ENCODE measurements at places on chromosomes 2 and 18. TPM values are rescaled to one million over a fixed set of nuclear protein-coding genes. Genes with fewer than 3 reads are reported as not detected.
A peak's percentile ranks its signal among the peaks of the same experiment; 100 is the strongest.

GRCh38 chr2:138107288-138107687 lies 143.0 kb downstream of the HNMT start:
- DNase-seq: no peak

DNA sequence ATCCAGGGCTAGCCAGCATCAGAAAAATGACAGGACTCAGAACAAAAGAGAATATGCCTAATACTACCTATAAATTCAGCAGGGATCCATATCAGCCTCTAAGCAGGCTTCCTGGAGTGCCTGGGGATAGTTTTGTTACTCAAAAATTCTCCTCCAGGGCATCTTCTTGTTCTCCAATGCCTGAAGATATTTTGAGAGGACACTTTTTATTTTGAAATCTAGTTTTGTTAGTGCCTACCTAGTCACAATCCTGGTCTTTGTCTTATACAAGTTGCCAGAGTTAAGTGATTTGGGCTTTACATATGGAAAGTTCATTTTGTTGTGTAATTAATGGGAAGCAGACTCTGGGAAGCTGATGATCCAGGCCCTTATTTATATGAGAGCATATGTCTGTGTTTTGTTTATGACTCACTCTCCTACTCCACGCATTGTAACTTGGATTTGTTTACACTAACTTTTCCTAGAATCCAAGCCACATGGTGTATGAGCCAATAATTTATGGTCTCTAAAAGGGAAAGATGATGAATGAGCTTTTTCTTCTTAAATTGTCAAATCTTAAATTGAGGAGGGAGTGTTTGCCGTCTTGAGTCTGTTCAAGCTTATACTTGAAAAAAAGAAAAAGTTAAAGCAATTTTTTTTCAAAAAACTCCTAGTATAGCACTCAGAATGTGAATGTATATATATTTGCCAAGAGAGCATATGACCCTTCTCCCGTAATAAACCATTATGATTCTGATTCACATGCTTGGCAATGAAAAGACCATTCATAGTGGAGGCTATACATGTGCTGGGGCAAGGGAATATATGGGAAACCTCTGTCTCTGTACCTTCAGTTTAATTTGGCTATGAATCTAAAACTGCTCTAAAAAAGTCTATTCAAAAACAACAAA lies 370.3 kb downstream of the SETBP1 start:
- no peak for DNase-seq

- no peak for DNase-seq
Observed at GRCh38 chr2:216217904-216218260, 108.7 kb downstream of the XRCC5 start.

Gene FBXO36
- total RNA-seq: 0.75 TPM

- DNase-seq: no peak
Observed at GRCh38 chr2:3399829-3400228, 20.3 kb downstream of the TRAPPC12 start.

DNA sequence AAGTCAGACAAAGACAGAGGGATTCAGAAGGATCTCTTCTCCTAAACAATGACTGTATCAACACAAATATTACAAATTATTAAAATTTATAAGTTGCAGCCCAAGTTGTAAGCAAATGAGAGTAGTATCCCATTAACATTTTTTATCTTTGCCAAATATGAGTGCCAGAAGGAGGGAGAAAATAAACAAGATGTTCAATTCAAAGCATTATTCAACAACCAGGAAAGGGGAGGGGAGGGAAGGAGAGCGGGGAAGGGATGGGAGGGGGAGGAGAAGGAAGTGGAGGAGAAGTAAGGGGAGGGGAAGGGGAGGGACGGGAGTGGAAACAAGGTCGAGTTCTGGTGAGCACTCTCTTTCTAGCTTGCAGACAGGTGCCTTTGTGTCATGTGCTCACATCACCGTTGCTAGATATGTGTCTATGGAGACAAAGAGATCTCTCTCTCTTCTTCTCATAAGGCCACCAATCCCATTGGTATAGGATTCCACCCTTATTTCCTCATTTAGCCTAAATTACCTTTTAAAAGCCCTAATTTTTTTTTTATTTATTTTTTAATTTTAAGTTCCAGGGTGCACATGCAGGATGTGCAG lies 679.6 kb upstream of the CHAC2 start:
- no peak for DNase-seq

GRCh38 chr2:154484338-154485099 lies 214.0 kb upstream of the KCNJ3 start:
- no peak for DNase-seq

GRCh38 chr2:149740490-149740889 lies 152.9 kb upstream of the MMADHC start:
- no peak for DNase-seq

DNA sequence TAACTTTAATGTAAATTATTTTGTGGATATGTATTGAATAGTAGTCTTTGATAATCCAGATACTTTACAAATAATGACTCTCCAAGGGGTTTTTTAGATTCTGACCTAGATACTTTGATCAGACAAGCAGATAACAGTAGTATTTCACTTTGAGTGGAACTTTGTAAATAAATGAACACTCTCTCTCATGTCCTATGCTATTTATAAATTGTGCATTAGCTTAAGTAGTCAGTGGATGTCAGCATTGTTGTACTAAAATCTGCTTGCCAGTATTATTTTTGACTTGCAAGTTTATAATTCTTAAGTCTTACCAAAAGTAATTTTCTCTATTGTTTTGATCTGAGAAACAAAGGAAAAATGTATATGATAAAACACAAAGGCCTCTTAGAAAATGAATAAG lies 1113.1 kb upstream of the NRXN1 start:
- DNase-seq: no peak

DNA sequence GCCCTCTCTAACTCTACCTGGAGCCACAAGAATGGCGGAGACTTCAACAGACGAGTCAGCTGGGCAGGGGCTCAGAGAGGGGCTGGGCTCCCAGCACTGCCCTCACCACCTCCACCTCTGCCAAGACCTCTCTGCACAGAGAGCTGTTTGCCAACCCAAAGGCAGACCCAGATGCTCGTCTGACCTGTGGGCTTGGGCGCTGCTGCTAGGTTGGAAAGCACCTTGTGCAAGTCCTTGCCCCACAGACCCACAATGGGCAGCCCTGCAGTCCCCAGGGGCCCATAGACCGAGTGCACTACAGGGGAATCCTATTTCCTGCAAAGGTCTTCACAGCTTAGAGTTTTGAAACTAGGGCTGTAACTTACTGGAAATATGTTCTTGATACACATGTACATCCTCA lies 13.3 kb downstream of the ACKR3 start:
- DNase-seq: no peak

Gene CYS1
- total RNA-seq: not detected

DNA sequence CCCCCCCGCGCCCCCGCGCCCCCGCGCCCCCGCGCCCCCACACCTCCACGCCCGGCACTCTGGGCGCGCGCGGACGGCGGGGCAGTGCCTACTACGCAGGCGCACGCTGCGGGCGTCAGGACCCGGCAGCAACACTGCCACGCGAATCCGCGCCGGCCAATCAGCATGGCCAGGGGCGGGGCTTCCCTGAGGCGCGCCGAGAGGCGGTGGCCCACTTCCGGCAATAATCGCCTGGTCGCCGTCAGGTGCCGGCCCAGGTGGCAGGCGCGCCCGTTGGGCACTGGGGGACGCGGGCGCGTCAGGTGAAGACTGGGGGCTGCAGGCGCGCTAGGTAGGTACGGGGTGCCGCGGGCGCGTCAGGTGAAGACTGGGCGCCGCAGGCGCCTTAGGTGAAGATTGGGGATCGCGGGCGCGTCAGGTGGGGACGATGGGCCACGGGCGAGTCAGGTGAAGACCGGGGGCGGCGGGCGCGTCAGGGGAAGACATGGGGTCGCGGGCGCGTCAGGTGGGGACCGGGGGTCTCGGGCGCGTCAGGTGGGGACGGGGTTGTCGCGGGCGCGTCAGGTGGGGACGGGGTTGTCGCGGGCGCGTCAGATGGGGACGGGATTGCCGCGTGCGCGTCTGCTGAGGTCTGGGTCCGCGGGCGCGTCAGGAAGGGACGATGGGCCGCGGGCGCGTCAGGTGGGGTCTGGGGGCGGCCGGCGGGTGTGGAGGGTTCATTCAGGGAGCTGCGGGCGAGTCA lies 219.1 kb downstream of the RTP5 start:
- peak; percentile 91 for DNase-seq

Gene COLEC11
- total RNA-seq: not detected

DNA sequence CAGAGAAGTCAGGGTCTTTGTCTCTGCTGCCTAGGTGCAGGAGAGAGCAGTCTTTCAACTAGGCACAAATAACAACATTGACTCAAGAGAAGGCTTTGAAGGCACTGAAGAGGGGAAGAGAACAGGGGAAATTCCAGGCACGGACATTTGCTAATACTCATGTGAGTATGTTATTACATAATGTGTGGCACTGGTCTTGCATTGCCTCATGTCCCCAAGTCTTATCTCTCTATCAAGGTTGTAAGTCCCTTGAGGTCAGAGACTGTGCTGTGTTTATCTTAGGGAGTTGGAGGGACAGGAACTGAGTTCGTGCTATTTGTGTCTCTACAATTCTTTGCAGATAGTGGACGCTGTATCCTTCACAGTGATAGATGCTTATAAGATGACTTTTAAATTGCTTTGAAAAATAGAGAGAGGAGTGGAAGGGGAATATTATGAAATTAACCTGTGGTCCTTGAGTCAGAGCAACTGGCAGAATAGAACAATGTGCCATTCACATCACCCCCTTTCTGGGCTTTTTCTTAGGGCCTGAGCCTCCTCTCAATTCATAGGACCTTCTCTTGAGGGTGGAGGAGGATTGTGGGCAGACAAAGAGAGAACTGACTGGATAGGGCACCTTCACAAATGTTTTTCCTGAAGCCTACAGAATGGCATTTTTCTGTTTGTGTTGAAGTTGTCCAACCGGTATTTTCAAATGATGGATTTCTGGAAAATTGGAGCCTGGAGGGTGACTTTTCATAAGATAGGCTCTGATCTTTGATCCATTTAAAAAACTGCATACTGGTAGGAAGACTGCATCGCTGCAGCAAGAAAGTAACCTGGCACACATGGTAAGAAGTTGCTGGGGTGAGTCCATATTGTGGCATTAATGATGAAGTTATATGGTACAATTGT lies 96.6 kb upstream of the CXCR4 start:
- no peak for DNase-seq

Gene RAX
- total RNA-seq: not detected

- peak; percentile 41 for DNase-seq
Observed at GRCh38 chr2:98634406-98635092, 26.2 kb downstream of the UNC50 start.

Gene IMPA2
- 4.3 TPM for total RNA-seq

Gene ASPRV1
- 1.7 TPM for total RNA-seq

Gene BABAM2
- total RNA-seq: 44.8 TPM

GRCh38 chr2:105249181-105249580 lies 7.6 kb downstream of the GPR45 start:
- DNase-seq: no peak

Gene PSMD1
- 42.8 TPM for total RNA-seq

Gene TSPYL6
- total RNA-seq: not detected

GRCh38 chr2:166314022-166314759 lies 61.6 kb downstream of the SCN9A start:
- no peak for DNase-seq

DNA sequence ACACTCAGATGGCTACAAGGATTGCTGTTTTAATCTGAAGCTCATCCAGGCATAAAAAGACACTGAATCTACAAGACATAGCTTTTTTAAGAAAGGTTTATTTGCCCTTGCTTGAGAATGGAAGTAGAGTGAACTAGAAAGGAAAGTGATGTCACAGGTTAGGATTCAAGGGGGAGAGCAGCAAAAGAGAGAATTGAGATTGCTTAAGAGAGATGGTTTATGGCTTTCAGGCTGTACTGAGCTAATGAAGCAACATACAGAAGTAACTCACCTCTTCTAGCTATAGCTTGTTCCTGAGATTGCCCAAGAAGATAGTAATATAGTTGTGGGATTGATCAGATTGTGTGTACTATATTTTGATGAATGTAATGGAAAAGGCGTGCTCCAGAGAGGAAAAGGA lies 26.1 kb upstream of the ACVR2A start:
- no peak for DNase-seq

DNA sequence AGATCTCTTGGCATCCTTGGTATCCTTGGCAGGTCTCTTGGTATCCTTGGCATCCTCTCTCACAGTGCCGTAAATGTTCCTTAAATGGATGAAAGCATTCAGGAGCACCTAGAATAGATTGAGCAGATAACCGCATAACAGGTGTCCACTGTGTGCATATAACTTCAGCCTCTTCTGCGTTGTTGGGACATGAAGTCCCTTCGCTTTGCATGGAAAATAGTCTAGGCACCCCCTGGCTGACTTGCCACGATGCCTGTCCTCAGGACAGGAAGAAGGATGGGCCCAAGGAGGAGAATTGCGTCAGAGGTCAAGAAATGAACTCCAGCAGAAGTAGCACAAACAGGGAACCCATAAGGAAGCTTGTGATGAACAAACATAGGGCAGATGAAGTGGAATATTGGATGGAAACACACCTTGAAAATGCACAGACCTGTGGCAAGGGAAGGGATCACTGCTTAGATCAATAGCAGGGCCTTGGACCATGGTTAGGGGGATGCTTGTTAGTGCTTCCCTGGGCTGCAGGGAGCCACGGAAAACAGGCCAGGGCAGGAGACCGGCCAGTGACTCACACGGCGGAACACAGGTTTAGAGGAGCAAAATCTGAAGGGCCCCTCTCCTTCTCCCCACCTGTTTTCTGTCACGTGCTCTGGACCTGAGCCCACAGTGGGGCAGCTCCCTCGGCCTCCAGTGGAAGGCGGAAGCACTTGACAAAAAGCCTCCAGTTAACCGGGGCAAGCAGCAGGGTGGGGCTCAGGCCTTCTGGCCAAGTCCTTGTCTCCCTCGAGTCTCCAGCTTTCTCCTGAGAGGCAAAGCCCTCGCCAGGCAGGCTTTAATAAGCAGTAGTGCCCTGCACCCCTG lies 99.2 kb upstream of the ASAP2 start:
- no peak for DNase-seq

DNA sequence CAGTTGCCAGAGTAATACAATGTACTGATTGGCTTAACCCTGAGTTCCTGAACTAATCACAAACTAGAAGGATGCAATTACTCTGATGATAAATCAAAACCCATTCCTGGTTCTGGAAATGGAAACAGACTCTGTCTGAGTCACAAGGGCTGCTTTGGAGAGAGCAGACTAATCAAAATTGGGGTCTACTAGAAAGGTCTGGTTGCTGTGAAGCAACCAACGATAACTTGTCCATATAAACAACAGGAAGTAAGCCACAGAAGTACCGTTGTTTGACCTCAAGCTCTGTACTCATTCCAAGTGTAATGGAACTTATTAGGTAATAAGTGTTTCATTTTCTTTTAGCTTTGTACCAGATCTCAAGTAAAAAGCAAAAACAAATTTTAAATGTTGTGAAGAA lies 49.7 kb downstream of the RASGRP3 start:
- DNase-seq: no peak

Gene GREB1
- total RNA-seq: 0.15 TPM

- DNase-seq: no peak
Observed at GRCh38 chr2:23312996-23313606, 71.9 kb upstream of the KLHL29 start.
